A673 (cell line): ENCODE measurements at places on chromosomes 1 and 21. TPM values are rescaled to one million over a fixed set of nuclear protein-coding genes. Genes with fewer than 3 reads are reported as not detected.

ICOSLG gene
- 0.69 and 1.3 TPM in 2 replicates for total RNA-seq

LEMD1 gene
- total RNA-seq: 1.5 and 3.4 TPM in 2 replicates

OR2L3 gene
- total RNA-seq: not detected in 2 replicates

DNA sequence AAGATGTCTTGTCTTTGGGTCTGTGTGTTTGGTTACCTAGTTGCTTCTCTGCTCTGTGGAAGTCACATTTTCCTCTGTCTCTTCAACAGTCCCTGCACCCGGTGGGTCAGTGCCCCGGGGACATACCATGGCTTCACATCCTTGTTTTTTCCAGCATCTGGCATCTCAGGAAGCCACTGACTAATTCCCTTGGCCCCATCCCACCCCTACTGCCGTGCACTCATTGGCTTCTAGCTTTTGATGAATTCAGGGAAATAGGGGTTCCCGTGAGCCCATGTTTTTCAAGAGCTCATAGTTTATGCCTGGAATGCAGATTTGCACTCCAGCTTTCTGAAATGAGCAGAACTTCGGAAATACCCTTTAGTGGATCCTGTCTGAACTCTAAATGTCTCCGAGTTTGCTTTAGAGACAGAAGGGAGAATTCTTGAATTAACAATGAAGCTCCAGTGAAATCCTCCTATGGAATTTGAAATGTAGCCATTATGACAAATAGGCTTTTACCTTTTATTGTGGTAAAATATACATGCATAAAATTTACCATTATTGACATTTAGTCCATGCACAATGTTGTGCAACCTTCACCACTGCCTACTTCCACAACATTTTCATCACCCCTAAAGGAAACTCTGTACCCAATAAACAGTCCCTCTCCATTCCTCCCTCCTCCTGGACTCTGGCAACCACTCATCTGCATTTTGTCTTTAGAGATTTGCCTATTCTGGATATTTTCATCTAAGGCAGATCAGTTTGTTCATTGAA is 67.5 kb downstream of the CLIC6 start:
- H3K4me1 ChIP-seq: no peaks in the 10 kb centered on the region
- DNase-seq: no peak
- H3K27ac ChIP-seq: no peak overlapping the region
- H3K4me3 ChIP-seq: no peak overlapping the region

DNA sequence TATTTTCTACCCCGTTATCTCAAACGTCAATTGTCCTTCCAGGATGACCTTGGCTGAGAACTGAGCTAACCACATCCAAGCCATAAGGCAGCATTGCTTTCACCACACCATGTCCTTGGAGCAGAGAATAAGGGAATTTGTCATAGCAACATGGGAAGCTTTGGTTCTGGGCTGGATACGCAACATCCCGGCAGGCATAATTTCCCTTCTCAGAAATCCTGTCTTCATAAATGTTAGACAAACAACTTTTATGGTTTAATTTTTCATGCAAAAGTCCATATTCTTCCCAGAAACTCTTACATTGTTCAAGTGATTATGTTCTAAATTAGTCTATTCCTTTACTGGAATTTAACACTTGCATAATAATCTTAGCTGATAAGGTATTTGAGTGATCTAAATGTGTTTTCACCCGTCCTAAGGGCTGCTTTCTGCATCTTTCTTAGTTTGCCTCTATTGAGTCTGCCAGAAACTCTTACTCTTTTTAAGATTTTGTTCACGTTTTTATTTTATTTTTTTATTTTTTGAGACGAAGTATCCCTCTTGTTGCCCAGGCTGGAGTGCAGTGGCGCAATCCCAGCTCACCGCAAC is 51.8 kb downstream of the KCNJ15 start:
- no peak overlapping the region for H3K4me3 ChIP-seq
- no peak for DNase-seq
- H3K27me3 ChIP-seq: peaks cover 68% of the 10 kb centered on the region
- H3K27ac ChIP-seq: no peak overlapping the region
